ENCODE measurements at places on chromosomes 11 and 22. TPM values are rescaled to one million over a fixed set of nuclear protein-coding genes. Genes with fewer than 3 reads are reported as not detected.
A peak's percentile ranks its signal among the peaks of the same experiment; 100 is the strongest.

The MAJIN gene
- 0.63 TPM for total RNA-seq

The STIM1 gene
- 11.0 TPM for total RNA-seq

GRCh38 chr11:86486261-86487030, 111.8 kb downstream of the CCDC81 start:
- no peak for DNase-seq

- no peak for DNase-seq
Observed at GRCh38 chr11:103902994-103903393, 133.4 kb upstream of the DDI1 start.

The TRIM49 gene
- not detected for total RNA-seq

DNA sequence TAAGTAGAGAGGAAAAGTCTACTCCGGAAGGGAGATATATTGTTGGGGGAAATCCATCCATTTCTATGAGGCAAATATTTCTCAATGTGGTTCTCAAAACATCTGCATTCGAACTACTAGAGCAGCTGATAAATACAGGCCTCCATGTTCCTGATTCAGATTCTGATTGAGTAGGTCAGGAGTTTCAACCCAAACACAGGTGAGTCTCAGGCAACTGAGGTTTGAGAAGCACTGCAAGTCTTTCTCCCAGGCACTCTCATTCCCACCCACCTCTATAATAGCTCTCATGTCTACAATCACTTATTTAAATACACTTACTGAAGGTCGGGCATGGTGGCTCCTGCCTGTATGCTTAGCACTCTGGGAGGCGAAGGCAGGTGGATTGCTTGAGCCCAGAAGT, 14.7 kb upstream of the ASPHD2 start:
- DNase-seq, result no peak

The OR52N4 gene
- not detected for total RNA-seq

DNA sequence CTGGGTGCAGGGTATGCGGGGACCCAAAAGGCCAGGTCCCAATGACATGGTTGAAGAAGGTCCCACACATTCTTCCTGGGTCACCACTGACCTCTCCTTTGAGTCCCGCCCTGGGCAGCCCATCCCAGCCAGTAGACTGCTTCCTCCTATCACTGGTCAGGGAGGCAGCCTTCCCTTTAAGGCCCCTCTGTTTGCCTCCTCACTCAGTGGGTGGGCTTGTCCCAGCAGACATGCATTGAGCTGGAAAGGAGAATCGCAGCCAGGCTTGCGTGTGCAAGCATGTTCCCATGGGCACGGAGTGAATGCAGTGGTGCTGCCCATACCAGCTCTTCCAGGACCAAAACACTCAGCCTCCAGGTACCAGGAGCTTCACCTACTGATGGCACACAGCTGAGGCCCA, 162.4 kb upstream of the SYT13 start:
- DNase-seq, result no peak

GRCh38 chr11:30147293-30147692, 83.5 kb upstream of the FSHB start:
- no peak for DNase-seq

- no peak for DNase-seq
Observed at GRCh38 chr22:24134090-24134846, 47.0 kb upstream of the SUSD2 start.

- DNase-seq, result no peak
Observed at GRCh38 chr11:72735495-72736027, 16.6 kb downstream of the ARAP1 start.

DNA sequence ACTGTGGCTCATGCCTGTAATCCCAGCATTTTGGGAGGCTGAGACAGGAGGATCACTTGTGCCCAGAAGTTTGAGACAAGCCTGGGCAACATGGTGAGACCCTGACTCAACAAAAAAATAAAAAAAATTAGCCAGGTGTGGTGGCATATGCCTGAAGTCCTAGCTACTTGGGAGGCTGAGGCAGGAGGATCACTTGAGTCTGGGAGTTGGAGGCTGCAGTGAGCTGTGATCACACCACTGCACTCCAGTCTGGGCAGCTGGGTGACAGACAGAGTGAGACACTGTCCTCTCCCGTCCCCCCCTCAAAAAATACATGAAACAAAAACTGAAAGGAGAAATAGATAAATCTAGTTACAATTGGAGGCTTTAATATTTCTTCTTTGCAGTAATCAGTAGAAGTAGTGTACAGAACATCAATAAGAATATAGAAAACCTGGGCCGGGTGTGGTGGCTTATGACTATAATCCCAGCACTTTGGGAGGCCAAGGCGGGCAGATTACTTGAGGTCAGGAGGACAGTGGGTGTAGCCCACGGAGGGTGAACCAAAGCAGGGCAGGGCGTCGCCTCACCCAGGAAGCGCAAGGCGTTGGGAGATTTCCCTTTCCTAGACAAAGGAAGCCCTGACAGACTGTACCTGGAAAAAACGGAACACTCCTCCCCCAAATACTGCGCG, 19.6 kb upstream of the DLAT start:
- DNase-seq, result no peak

- DNase-seq, result no peak
Observed at GRCh38 chr22:49213731-49214352, 613.8 kb downstream of the BRD1 start.

GRCh38 chr11:69307871-69308431, 14.0 kb downstream of the MYEOV start:
- no peak for DNase-seq

The POU2AF1 gene
- total RNA-seq, result not detected

- no peak for DNase-seq
Observed at GRCh38 chr11:68652683-68653156, 31.6 kb upstream of the GAL start.

GRCh38 chr11:133903875-133904817, 52.6 kb downstream of the IGSF9B start:
- no peak for DNase-seq

- no peak for DNase-seq
Observed at GRCh38 chr22:19197997-19198865, 19.7 kb upstream of the SLC25A1 start.

GRCh38 chr11:3091846-3092602, 34.8 kb upstream of the CARS1 start:
- DNase-seq, result peak; percentile 43

The CHRM1 gene
- total RNA-seq, result not detected
